Muscle of leg (tissue), 16 donors: ENCODE measurements at places on chromosomes 3 and 15.

- DNase-seq: peak; percentile 80
Observed at GRCh38 chr3:81952141-81952540, 190.7 kb upstream of the GBE1 start.

DNA sequence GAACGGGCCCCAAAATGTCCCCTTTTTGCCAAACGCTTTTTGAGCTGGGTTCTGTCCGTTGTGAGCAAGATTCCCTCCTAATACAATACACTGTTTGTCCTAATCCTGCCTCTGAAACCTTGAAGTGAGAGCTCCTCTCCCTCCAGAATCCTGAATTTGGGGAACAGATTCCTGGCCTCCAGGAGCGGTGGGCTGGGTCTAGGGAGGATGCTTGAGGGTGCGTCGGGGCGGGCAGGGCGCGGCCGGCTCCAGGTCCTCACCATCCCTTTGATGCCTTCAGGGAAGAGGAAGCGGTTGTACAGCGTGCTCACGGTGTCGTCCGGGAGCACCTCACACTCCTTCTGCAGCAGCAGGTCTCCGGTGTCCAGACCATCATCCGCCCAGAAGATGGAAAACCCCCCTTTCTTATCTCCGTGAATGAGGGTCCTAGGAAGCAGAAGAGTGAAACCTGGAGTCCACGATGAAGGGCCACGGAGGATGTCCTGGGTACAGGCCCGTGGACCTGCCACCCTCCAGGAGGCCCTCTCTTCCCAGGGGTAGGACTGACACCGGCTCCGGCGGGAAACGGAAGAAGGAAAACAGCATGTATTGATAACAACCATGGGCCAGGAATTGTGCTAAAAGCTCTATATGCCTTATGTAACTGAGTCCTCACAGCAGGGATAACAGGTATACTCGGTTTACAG lies 23.2 kb downstream of the ALDH1L1 start:
- DNase-seq: no peak

DNA sequence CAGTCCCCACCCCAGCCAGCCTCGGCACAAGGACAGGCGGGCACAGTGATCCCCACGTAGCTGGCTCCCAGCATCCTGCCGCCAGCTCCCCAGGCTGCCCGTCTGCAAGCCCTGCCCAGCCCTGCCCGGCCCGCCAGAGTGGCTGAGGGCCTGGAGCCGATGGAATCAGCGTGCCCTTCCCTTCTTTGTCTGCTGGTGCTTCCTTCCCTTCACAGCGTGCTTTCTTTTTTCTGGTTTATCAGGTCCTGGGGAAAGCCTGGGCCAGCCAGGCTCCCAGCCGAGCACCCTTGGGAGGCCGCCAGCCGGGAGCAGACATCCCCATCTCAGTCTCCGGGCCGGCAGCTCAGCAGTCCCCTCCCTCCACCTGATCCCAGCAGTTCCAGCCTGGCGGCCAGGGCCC lies 54.7 kb upstream of the SMAD6 start:
- DNase-seq: no peak

DNA sequence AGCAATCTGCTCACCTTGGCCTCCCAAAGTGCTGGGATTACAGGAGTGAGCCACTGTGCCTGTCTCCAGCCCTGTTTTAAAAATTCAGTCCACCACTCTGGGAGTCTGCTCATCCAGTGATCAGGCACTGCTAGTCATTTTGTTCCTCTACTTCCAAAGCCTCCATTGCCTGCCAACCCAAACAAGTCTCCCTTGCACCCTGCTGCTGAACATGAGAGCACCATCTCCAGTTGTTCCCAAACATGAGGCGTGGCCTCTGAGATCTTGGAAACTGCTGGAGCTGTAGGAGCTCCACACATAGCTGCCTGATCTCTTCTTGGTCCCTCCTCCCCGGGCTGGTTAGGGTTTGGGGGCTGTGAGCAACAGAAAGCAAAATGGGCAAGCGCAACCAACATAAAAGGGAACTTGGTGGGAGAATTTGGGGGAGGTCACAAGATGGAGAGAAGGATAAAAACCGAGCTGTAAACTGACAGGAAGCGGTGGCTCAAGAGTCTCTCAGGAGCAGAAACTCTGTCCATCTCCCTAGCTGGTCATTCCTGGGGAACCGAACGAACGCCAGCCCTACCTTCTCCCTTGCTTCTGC lies 49.6 kb upstream of the TLE3 start:
- no peak for DNase-seq

GRCh38 chr15:33442449-33442848 lies 131.7 kb downstream of the RYR3 start:
- DNase-seq: no peak

- DNase-seq: no peak
Observed at GRCh38 chr15:45179221-45179985, 8.4 kb downstream of the SHF start.

GRCh38 chr15:31484986-31485385 lies 158.4 kb downstream of the KLF13 start:
- no peak for DNase-seq

DNA sequence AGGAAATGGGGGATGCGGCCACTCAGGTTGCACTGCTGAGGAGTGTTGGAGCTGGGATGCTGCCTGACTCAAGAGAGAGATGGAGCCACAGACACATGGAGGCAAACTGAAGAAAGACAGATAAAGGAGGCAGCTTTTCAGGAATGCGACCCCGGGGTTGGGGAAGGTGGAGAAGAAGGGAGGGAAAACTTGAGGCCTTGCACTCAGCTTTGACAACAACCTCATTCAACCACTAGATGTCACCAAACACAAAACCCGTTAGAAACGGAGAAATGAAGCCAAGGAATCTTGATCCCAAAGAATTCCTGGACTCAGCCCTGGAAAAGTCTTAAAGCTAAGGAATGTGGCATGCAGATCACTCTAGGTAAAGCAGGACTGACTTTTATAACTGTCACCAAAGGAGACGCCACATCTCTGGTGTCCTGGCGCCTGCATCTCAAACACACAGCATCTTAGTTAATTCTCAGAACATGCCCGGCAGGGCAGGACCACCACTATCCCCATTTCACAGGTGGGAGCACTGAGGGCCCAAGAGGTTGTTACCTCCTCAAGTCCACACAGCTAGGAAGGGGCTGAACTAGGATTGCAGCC lies 59.6 kb upstream of the LMCD1 start:
- DNase-seq: peak; percentile 95

GRCh38 chr15:78093242-78094020 lies 1.1 kb downstream of the SH2D7 start:
- peak; percentile 90 for DNase-seq

DNA sequence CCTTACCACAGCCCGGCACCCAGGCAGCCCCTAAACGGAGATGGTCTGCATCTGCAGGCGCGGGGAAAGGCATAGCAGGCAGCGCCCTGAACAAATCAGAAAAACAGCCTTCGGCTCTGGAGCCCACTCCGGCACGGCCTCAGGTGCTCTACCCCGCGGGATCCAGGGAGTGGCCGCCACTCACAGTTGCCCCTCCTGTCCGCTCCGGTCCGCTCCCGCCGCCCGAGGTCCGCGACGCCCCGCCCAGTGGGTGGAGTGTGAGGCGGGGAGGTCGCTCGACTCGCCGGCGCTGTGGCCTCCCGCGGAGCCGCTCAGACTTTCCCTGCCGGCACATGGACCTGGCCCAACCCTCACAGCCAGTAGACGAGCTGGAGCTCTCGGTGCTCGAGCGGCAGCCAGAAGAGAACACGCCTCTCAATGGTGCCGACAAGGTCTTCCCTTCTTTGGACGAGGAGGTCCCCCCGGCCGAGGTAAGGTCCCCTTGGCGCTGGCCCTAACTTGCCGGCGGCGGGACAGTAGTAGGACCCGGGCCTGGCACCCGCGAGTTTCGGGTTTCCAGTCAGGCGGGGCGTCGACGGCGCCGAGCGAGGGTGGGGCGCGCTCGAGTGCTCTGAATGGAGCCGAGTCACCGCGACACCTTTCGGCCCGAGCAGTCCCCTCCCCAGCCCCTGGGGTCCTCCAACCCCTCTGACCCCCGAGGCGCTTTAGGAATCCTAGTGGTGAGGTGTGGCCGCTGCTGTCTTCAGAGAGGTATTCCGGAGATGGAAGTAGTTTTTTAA lies at the start of gene C3orf52:
TSS of gene C3orf52 (plus strand) at position 314 of the 779 bp plus-strand sequence. CDS start at position 333, 19 bp downstream.
- peak; percentile 82 for DNase-seq

DNA sequence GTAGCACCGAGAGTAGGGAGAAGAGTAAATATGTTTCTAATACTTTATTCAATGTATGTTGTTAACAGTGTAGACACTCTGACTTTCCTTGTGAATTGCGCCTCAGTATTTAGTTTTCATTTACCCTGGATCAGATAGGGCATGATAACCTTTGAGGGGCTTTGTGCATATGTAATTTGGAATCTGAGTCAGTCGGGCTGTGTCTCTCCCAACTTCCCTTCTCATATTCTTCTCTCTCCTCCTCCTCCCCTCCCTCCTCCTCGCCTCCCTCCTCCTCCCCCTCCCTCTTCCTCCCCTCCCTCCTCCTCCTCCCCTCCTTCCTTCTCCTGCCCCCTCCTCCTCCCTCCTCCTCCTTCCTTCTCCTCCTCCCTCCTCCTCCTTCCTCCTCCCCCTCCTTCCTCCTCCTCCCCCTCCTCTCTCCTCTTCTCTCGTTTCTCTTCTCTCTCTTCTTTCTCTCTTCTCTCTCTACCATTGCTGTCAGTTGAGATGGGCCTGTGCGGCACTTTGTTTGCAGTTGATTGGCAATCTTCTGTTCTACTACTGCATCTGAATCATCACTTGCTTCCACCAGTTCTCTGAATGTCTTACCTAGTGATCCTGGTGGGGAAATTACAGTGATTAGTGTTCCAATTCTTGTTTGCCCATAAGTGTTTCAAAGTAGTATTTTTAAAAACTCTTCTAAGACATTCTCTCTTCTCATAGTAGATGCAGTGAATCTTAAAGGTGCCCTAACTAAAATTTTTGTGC lies 162.3 kb downstream of the PGPEP1L start:
- no peak for DNase-seq

DNA sequence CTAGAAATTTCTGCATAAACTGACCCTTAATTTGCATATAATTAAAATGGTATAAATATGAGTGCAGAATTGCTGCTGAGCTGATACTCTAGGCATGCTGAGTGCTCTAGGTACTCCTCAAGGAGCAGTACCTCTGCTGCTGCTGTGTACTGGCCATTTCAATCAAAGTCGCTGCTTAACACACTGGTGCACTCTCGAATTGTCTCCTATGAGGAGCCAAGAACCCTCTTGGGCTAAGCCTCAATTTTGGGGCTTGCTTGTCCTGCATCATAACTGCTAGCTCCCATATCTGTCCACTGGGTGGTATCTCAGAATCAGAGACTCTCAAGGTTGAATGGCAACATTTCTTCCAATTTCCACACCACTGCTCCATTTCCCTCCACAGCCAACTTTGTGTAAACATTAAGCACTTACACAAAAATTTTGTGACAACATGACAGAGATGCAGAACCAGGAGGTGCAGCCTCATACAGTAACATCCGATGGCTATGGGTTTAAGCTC lies 82.5 kb downstream of the XXYLT1 start:
- no peak for DNase-seq

DNA sequence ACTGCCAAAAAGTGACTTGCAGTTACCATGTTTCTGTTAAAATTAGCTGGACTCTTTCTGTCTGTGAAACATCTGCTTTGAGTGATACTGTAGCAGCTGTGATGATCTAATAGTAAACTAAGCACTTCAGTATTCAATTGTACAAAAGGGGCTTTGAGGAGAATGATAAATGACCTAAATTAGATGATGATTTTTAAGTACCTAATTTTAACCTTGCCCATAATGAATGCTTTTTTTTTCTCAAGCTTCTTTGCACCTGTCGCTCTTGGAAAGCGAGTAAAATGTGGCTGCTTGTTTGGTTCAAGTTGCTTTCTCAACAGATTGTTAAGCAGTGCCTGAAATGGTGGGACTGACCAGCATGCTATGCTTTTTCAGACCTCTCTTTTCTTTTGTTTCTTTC lies 752.3 kb downstream of the EPHA3 start:
- peak; percentile 93 for DNase-seq

DNA sequence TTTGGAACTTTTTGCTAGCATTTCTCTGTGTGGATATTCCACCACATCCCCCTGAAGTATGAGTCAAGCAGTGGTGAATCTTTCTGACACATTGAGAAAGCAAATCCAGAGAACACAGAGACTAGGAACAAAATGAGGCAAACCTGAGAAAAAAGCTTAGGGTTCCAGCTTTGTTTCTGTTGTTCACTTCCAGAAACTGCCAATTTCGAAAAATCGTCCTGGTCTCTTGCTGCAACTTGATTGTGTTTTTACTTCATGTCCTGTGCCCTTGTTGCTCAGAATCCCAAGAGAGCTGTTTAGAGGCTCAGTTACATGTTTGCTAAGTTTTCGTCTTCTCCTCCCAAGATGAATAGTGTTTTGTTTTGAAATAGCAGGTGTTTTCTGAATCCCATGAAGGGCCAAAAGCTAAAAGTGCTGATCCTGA lies 13.7 kb downstream of the MAP2K1 start:
- no peak for DNase-seq

DNA sequence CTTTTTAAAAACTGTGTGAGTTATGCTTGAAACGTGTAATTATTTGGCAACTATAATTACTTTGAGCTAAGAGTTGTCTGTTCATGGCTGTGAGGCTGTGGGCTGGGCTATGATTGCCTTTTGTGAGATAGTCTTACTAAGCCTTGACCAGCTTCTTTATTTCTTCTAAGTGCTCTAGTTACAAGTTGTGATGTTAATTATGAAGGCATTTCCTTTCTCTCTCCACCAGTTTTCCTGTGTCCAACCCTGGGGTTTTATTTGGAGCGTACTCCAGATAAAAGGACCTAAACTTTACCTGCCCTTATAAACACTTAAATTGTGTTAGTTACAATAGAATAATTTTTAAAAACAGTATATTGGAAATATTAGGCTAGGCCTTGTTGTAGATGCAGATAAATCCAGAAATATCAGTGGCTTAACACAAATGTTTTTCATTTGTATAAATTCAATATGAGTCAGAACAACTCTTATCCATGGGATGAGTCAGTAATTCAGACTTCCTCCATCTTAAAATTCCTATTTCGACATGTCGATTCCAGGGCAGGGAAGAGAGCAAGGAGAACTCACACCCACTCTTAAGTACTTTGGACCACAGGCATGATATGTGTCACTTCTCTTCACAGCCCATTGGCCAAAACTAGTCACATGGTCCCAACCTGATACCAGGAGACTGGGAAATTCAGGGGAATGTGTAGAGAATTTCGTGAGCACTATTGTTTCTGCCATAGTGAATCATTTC lies 17.0 kb downstream of the TMEM62 start:
- DNase-seq: no peak

DNA sequence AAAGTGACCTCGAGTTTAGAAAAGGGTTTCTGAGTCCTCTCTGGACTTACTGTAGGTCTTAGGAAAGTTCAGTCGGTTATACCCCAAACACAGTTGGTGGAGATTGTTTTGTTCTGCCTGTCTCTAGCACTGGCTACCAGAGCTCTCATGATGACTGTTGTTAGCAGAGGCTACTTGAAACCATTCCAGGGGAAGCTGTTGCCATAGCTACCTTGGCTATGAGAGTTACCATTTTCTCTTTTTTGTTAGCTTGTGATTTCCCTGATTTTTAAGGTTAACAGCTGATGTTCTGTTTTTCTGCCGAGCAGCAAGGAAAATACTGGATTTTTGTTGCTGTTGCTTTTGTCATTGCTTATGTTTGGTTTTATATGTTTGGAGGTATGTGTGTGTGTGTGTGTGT lies 26.7 kb downstream of the ABHD2 start:
- peak; percentile 59 for DNase-seq

DNA sequence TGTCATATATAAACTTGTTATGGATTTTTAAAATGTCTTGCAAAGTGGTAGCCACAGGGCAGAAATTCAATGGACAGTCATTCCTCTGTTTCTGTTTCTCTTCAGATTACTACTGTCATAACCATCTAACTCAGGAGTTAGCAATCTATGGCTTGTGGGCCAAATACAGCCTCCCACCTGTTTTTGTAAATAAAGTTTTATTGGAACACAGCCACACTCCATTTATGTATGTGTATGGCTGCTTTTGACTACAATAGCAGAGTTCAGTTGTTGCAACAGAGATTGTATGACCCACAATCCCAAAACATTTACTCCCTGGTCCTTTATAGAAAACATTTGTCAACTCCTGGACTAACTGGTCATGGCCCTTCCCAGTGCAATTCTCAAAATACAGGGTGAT lies 20.0 kb downstream of the SLC27A2 start:
- DNase-seq: no peak
